Tibial nerve (tissue), 4 donors: ENCODE measurements at places on chromosomes 5 and 9. TPM values are rescaled to one million over a fixed set of nuclear protein-coding genes. Genes with fewer than 3 reads are reported as not detected.

DNA sequence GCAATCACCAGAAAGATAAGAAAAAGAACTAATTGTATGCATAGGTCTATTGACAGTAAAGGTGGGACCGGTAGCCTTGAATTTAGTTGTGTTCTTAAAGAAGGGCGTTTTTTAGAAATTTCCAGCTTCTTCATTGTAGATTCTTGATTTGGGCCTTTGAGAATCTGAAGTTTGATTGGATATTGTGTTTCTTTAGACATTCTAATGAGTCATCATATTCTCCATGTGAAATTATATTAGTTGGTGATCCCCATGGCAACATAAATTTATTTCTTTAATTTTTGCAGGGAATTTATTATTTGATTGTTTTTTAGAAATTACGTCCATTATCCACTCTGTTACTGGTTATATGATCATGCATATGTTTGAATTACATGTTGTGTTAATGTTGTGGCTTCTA, 63.6 kb downstream of the MAN2A1 start:
- no peak for DNase-seq
- no peak overlapping the region for H3K27ac ChIP-seq
- no peaks in the 10 kb centered on the region for H3K36me3 ChIP-seq
- H3K27me3 ChIP-seq = no peaks in the 10 kb centered on the region

DNA sequence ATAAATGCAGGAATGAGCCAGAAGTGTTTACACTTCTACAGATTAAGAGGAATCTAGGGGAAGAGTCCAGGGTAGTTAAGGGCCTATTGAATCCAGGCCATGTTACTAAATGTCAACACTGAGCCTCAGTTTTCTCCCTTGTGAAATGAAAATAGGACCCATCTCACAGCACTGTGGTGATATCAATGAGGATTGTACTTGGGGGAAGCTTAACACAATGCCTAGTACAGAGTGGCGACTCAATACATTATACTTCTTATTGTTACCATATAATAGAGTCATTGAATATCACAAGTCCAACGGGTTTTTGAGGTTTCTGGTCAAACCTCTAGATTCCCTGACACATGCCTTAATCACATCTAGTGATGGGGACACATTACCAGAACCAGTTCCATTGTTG, 4.6 kb downstream of the TRUB2 start:
- H3K27ac ChIP-seq = no peak overlapping the region
- H3K4me1 ChIP-seq = peaks cover 13% of the 10 kb centered on the region
- no peaks in the 10 kb centered on the region for H3K27me3 ChIP-seq
- H3K36me3 ChIP-seq = no peaks in the 10 kb centered on the region
- no peak overlapping the region for H3K4me3 ChIP-seq

- H3K36me3 ChIP-seq = no peaks in the 10 kb centered on the region
- no peak overlapping the region for H3K27ac ChIP-seq
- H3K27me3 ChIP-seq = no peaks in the 10 kb centered on the region
- no peak overlapping the region for H3K4me3 ChIP-seq
Observed at GRCh38 chr9:137342482-137342881, 40.4 kb upstream of the NRARP start.

SLC23A1 gene
- not detected for total RNA-seq

DNA sequence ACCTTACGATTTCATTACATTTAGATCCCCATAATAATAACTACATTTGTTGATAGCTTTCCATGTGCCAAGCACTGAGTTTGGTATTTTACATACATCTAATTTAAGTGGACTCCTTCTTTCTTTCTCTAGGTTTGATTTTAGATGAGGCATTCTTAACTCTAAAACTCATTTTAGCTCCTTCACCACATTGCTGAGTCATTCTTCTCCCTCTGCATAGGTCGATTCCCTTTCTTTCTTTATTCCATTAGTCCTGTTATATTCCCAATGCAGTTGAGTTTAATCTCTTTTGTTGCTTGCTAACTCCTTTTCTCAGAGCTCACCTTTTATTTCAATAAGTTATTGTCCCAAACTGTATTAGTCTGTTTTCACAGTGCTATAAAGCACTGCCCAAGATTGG, 329.8 kb downstream of the TAF11L14 start:
- H3K4me3 ChIP-seq = no peak overlapping the region
- no peaks in the 10 kb centered on the region for H3K4me1 ChIP-seq
- no peak for DNase-seq
- H3K36me3 ChIP-seq = no peaks in the 10 kb centered on the region
- no peaks in the 10 kb centered on the region for H3K27me3 ChIP-seq

DNA sequence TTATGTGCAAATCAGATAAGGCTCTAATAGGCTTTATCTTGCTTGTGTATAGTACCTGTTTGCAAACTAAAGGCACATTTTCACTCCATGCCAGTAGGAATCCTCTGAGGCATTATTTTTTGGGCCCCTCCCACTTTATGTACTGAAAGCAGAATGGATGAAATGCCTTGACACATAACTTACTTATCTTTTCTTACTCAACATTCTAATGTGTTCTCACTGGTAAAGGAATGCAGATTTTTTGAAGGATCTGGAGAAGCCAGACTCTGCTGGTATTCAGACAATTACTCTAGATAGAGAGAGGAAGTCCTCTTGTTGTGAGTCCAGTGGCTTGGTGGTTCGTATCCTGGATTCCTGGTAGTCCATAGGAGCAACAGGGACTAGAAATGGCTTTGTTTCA, 336.7 kb downstream of the CCDC171 start:
- no peaks in the 10 kb centered on the region for H3K27me3 ChIP-seq
- no peak overlapping the region for H3K4me3 ChIP-seq
- peaks cover 7% of the 10 kb centered on the region for H3K36me3 ChIP-seq
- no peak overlapping the region for H3K27ac ChIP-seq
- DNase-seq = no peak
- H3K4me1 ChIP-seq = no peaks in the 10 kb centered on the region

PCDHB2 gene
- 2.2 TPM for total RNA-seq

GRCh38 chr9:28120184-28120583, 546.9 kb upstream of the C9orf72 start:
- H3K4me3 ChIP-seq = no peak overlapping the region
- DNase-seq = no peak
- H3K27ac ChIP-seq = no peak overlapping the region
- no peaks in the 10 kb centered on the region for H3K4me1 ChIP-seq

FGF1 gene
- 117 TPM for total RNA-seq

DNA sequence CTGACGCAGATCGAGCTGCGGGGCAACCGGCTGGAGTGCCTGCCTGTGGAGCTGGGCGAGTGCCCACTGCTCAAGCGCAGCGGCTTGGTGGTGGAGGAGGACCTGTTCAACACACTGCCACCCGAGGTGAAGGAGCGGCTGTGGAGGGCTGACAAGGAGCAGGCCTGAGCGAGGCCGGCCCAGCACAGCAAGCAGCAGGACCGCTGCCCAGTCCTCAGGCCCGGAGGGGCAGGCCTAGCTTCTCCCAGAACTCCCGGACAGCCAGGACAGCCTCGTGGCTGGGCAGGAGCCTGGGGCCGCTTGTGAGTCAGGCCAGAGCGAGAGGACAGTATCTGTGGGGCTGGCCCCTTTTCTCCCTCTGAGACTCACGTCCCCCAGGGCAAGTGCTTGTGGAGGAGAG, 4.6 kb upstream of the PHYHD1 start:
- peak overlapping the region; percentile 71 for H3K27ac ChIP-seq
- DNase-seq = no peak
- H3K36me3 ChIP-seq = no peaks in the 10 kb centered on the region
- no peak overlapping the region for H3K4me3 ChIP-seq
- peaks cover 61% of the 10 kb centered on the region for H3K4me1 ChIP-seq
- H3K27me3 ChIP-seq = no peaks in the 10 kb centered on the region

GHR gene
- total RNA-seq = 30.2 TPM

DNA sequence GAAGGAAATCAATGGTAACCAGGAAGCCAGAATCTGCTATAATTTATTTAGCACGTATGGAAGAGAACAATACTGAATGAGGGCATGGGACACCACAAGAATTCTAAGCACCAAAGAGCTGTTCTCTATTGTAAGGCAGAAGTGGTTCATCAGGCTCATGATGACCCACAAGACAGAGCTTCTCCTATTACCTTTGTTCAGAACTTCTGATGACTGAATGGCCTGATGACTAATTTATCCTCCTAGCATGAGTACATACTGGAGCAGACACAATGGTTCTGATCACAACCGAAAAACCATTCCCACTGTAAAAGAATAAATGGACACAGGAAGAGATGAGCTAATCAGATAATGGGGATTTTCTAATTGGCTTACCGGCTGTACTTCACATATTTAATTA, 329.8 kb upstream of the PDE4D start:
- H3K4me1 ChIP-seq = no peaks in the 10 kb centered on the region
- no peaks in the 10 kb centered on the region for H3K27me3 ChIP-seq
- H3K36me3 ChIP-seq = no peaks in the 10 kb centered on the region

TPPP gene
- total RNA-seq = 5.5 TPM

- no peaks in the 10 kb centered on the region for H3K27me3 ChIP-seq
- no peak overlapping the region for H3K4me3 ChIP-seq
- H3K36me3 ChIP-seq = no peaks in the 10 kb centered on the region
Observed at GRCh38 chr5:142544946-142545649, 140.8 kb downstream of the FGF1 start.

- H3K4me1 ChIP-seq = no peaks in the 10 kb centered on the region
- no peak for DNase-seq
- no peaks in the 10 kb centered on the region for H3K27me3 ChIP-seq
- H3K27ac ChIP-seq = no peak overlapping the region
- no peaks in the 10 kb centered on the region for H3K36me3 ChIP-seq
- no peak overlapping the region for H3K4me3 ChIP-seq
Observed at GRCh38 chr9:93155716-93156474, 21.8 kb upstream of the NINJ1 start.

- peak overlapping the region; percentile 96 for H3K4me3 ChIP-seq
- no peaks in the 10 kb centered on the region for H3K4me1 ChIP-seq
- no peaks in the 10 kb centered on the region for H3K27me3 ChIP-seq
- no peak for DNase-seq
- no peaks in the 10 kb centered on the region for H3K36me3 ChIP-seq
Observed at GRCh38 chr9:128828719-128829452, 708 bp downstream of the SPOUT1 start.

DNA sequence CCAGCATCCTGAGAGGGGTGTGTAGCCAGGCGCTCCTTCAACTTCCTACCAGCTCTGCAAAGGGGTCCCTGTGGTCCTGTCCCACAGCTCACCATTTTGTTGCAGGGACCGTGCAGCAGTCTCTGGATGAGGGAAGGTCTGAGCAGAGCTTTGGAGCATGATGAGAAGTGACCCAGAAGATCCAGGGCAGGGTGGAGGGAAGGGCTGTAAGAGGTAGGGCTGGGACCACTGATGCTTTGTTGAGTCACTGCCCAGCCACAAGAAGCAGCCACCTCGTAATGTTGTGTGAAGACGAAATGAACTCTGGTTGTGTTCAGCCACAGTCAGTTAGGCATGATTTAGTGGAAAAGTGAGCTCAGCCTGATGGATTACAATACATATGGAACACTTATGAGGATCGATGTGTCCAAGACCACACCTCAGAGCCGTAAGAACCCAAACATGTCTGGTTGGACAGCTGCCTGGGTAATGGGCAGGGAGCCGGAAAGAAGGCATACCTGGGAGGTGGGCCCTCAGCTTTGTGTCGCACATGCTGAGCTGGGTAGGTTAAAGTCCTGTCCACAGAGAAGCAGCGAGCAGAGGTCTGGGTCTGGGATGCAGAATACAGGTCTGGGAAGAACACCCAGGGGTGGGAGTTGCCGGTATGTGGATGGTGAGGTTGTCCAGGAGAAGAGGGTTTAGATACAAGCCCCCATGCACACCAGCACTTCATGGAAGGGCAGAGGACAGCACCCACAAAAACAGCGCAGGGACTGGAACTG, 250.1 kb downstream of the GADD45G start:
- no peak for DNase-seq
- no peaks in the 10 kb centered on the region for H3K4me1 ChIP-seq
- H3K27me3 ChIP-seq = no peaks in the 10 kb centered on the region
- no peak overlapping the region for H3K4me3 ChIP-seq
- no peaks in the 10 kb centered on the region for H3K36me3 ChIP-seq
- H3K27ac ChIP-seq = no peak overlapping the region

GRCh38 chr5:72908664-72909063, 47.2 kb upstream of the FCHO2 start:
- H3K36me3 ChIP-seq = peaks cover 3% of the 10 kb centered on the region
- no peaks in the 10 kb centered on the region for H3K27me3 ChIP-seq
- no peaks in the 10 kb centered on the region for H3K4me1 ChIP-seq
- no peak for DNase-seq
- H3K4me3 ChIP-seq = no peak overlapping the region

GRCh38 chr9:85215961-85216360, 525.8 kb downstream of the AGTPBP1 start:
- H3K4me1 ChIP-seq = peaks cover 19% of the 10 kb centered on the region
- H3K4me3 ChIP-seq = no peak overlapping the region
- DNase-seq = no peak
- H3K27ac ChIP-seq = no peak overlapping the region

- H3K27me3 ChIP-seq = no peaks in the 10 kb centered on the region
- H3K4me1 ChIP-seq = no peaks in the 10 kb centered on the region
- no peak for DNase-seq
- no peak overlapping the region for H3K4me3 ChIP-seq
- no peaks in the 10 kb centered on the region for H3K36me3 ChIP-seq
Observed at GRCh38 chr9:13957089-13957488, 356.9 kb downstream of the NFIB start.

GRCh38 chr9:10387282-10387681, 225.5 kb downstream of the PTPRD start:
- no peaks in the 10 kb centered on the region for H3K36me3 ChIP-seq
- no peak overlapping the region for H3K27ac ChIP-seq
- H3K4me3 ChIP-seq = no peak overlapping the region
- H3K27me3 ChIP-seq = no peaks in the 10 kb centered on the region

RMRP gene
- 2,915 TPM for total RNA-seq

- no peaks in the 10 kb centered on the region for H3K27me3 ChIP-seq
- no peaks in the 10 kb centered on the region for H3K36me3 ChIP-seq
- peak overlapping the region; percentile 91 for H3K27ac ChIP-seq
- no peak for DNase-seq
- no peak overlapping the region for H3K4me3 ChIP-seq
Observed at GRCh38 chr5:172862165-172862801, 28.2 kb downstream of the ERGIC1 start.

GRCh38 chr9:95101326-95101725, 216.2 kb downstream of the FANCC start:
- H3K4me1 ChIP-seq = peaks cover 34% of the 10 kb centered on the region
- H3K4me3 ChIP-seq = no peak overlapping the region
- H3K36me3 ChIP-seq = no peaks in the 10 kb centered on the region
- no peaks in the 10 kb centered on the region for H3K27me3 ChIP-seq
- H3K27ac ChIP-seq = peak overlapping the region; percentile 66
- DNase-seq = no peak

- no peak overlapping the region for H3K27ac ChIP-seq
- H3K36me3 ChIP-seq = no peaks in the 10 kb centered on the region
- no peak overlapping the region for H3K4me3 ChIP-seq
- H3K4me1 ChIP-seq = no peaks in the 10 kb centered on the region
- H3K27me3 ChIP-seq = no peaks in the 10 kb centered on the region
- DNase-seq = no peak
Observed at GRCh38 chr9:16877256-16877655, 6.8 kb upstream of the BNC2 start.

GRCh38 chr5:179802207-179802883, 4.3 kb downstream of the MGAT4B start:
- no peaks in the 10 kb centered on the region for H3K27me3 ChIP-seq
- no peak overlapping the region for H3K4me3 ChIP-seq
- H3K27ac ChIP-seq = peak overlapping the region; percentile 12
- no peak for DNase-seq
- no peaks in the 10 kb centered on the region for H3K4me1 ChIP-seq

DNA sequence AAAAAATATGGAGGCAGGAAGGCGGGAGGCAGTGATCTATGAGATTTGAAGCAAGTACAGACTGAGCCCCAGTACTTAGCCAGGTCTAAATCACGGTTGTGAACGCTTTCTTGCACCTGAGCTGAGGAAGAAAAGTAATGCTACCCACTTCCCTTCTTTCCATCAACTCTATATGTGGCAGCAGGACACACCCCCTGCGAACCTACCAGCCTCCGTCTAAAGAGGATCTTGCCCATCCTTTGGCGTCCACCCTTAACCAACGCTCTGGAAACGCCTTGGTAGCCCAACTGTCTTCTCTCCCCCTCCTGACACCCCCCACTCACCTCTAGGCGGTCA, 545 bp downstream of the HMGCS1 start:
- H3K36me3 ChIP-seq = no peaks in the 10 kb centered on the region
- H3K27me3 ChIP-seq = no peaks in the 10 kb centered on the region
- peak overlapping the region; percentile 92 for H3K27ac ChIP-seq
